Transverse colon (tissue), 4 donors: ENCODE measurements at places on chromosomes 11 and 22. TPM values are rescaled to one million over a fixed set of nuclear protein-coding genes. Genes with fewer than 3 reads are reported as not detected.

Gene H19
- 20.7 TPM for total RNA-seq

Gene PDE3B
- total RNA-seq = 59.2 TPM

Gene WNT7B
- total RNA-seq = not detected

DNA sequence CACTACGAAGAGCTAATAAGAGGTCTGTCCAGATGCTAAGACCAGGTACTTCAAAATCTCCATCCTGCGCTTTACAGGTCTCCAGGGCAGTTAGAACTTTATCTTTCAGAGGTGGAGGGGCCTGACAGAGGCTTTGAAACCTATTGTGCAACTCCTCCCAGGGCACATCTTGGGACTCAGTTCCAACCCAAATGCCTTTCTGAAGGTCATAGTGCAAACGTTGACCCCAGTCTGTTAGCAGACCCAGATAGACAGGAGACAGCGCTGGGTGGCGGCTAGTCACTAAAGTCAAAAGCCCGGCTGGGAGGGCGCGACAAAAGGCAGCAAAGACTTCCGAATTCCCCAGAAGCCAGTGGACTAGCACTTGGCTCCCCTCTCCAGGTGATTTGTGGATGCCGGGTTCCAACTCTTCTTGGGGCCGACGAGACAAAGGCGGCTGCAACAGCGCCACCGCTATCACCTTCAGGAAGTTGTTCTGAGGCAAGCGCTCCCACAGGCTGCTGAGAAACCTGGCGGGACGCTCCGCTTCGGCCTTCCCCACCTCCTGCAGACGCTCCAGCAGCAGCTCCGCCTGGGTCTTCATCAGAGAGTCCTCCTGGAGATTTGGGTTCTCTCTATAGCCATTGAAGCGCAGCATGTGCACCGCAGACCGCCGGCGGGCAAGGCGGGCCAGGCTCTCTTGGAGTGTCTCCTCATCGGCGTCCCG lies 728 bp downstream of the FANCF start:
- peaks cover 29% of the 10 kb centered on the region for H3K4me1 ChIP-seq
- DNase-seq = peak; percentile 76
- peak overlapping the region; percentile 92 for H3K27ac ChIP-seq
- no peaks in the 10 kb centered on the region for H3K27me3 ChIP-seq
- H3K36me3 ChIP-seq = no peaks in the 10 kb centered on the region

DNA sequence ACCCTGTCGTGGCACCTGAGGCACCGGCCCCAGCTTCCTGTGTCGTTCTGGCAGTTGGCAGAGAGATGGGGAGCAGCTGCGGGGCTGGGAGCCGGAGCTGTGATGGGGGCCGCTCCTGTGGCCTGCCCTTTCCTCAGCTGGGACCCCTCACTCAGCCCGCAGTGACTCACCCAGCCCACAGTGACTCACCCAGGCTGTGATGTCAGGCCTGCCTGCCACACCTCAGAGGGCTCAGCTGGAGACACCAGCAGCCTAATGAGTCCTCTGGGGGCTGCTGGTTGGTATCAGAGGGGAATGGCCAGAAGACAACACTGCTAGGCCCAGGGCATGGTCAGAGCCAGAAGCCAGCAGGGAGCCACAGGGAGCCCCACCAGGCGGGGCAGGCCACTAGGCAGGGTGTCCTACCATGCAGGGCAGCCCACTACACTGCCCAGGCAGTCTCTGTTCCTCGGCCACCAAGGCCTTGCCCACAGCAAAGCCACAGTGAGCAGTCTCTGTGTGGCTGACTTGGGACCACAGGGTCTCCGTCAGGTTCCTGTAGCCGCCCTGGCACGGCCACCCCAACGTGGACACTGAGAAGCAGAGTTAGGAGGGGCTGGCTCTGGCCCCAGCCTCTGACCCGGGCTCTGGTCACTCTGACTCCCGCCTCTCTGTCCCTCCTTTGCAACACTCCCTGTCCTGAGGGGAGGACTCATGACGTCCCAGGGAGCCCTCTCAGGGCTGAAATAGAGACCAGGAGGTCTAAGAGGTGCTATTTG lies 4.2 kb upstream of the FXYD2 start:
- no peak overlapping the region for H3K4me3 ChIP-seq
- DNase-seq = peak; percentile 50
- peak overlapping the region; percentile 41 for H3K27ac ChIP-seq
- no peaks in the 10 kb centered on the region for H3K36me3 ChIP-seq
- H3K4me1 ChIP-seq = peaks cover 7% of the 10 kb centered on the region

DNA sequence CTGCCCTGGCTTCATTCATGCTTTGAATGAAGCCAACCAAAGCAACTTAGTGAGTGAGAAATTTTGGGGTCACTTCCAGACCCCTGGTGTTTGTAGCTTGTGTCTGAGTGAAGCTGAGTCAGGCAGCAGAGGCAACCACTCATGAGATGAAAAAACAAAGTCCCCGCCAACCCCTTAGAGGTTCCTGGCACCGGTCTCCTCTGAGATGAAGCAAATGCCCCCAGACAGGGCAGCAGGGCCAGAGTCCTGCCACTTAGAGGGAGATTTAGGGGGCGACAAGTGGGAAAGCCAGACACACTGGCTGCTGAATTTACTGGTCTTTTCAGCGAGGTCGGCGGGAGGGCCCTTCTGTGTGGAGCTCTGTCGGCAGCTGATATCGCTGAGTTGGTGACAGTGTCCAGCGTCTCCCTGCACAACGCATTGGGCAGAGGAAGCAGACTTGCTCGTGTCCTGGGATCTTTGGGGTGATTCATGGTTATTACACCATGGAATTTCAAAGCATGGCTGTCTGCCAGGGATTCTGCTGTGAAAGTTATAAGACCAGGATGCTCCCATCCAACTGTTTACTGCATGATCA lies 482.6 kb downstream of the MIAT start:
- H3K4me3 ChIP-seq = no peak overlapping the region
- no peaks in the 10 kb centered on the region for H3K27me3 ChIP-seq
- H3K27ac ChIP-seq = no peak overlapping the region
